ENCODE measurements at places on chromosomes 3 and 15. TPM values are rescaled to one million over a fixed set of nuclear protein-coding genes. Genes with fewer than 3 reads are reported as not detected.

The GXYLT2 gene
- 26.6 TPM for total RNA-seq

The LINGO1 gene
- total RNA-seq = 8.5 TPM

The SLC22A13 gene
- 6.1 TPM for total RNA-seq

The FRMD5 gene
- total RNA-seq = 0.82 TPM

The DLEC1 gene
- total RNA-seq = 2.4 TPM

The PLA2G4D gene
- total RNA-seq = not detected

The SERINC4 gene
- 0.23 TPM for total RNA-seq

The MAP3K13 gene
- 43.4 TPM for total RNA-seq

The ZIC1 gene
- 1.9 TPM for total RNA-seq

The CSPG4 gene
- 45.7 TPM for total RNA-seq
